ENCODE measurements at places on chromosomes 2 and 18.

GRCh38 chr2:191811807-191812602, 34.9 kb downstream of the CAVIN2 start:
- DNase-seq, result peak; percentile 15

DNA sequence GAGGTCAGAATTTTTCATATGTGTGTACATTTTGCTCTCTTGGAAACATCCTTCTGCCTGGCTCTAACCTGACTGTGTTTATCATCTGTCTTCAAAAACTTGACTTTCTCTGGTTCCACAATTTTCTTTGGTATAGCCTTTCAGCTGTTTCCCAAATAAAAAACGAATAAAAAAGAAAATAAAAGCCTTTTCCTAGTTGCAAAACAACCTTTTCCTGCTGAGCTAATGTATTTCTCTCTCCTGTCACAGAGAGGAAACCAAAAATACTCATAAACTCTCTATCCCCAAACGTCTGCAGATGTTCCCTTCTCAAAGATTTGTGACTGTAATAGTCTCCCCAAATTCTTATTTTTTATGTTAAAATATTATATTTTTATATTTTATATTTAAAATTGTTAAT, 505.3 kb upstream of the SLC39A10 start:
- DNase-seq, result no peak

- DNase-seq, result peak; percentile 49
Measured at GRCh38 chr2:177763531-177764265, 308.9 kb downstream of the PDE11A start.

DNA sequence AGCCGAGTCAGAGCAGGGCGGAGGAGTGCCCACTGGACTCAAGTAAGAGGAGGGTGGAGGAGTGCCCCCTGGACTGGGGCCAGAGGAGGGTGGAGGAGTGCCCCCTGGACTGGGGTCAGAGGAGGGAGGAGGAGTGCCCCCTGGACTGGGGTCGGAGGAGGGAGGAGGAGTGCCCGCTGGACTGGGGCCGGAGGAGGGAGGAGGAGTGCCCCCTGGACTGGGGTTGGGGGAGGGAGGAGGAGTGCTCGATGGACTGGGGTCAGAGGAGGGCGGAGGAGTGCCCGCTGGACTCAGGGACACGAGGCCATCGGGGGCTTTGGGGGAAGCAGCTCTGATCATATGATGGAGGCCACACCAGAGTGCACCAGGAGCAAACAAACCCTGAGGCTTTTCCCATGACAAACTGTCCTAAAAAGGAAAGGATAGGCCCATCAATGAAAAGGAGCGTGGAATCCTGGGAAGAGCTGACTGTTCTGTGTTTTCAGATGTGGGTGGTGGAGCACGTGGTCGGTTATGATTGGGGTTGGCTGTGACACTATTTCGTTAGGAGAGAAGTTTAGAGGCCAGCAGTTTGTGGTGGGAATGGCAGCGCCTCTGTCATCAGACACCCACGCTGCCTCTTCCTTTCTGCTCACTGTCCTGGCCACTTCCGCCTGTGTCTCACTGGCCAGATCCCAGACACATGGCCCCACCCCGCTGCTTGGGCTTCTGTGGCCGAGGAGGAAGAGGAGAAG, 24.5 kb upstream of the HPCAL1 start:
- no peak for DNase-seq

GRCh38 chr2:117179405-117179804, 635.1 kb upstream of the DDX18 start:
- DNase-seq, result no peak

- DNase-seq, result no peak
Measured at GRCh38 chr18:41721103-41721790, 233.8 kb upstream of the PIK3C3 start.

- DNase-seq, result no peak
Measured at GRCh38 chr18:47151439-47151838, 1.1 kb upstream of the HDHD2 start.

DNA sequence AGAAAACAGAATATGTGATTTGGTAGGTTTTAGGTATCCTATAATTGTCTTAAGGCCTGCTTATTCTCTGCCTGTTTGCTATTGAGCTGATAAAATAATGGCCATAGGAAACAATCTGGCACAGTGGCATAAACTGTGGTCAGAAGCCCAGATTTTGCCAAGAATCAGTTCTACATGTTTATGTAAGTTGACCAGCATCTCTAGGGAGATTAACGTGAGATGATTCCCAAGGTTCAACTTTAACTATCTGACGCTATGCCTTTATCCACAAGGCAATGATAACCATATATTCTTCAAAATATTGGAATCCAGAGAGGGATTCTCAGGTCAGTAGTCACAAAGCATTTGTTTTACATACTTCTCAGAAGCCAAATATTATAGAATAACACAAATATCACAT, 25.6 kb downstream of the AP1S3 start:
- DNase-seq, result no peak

DNA sequence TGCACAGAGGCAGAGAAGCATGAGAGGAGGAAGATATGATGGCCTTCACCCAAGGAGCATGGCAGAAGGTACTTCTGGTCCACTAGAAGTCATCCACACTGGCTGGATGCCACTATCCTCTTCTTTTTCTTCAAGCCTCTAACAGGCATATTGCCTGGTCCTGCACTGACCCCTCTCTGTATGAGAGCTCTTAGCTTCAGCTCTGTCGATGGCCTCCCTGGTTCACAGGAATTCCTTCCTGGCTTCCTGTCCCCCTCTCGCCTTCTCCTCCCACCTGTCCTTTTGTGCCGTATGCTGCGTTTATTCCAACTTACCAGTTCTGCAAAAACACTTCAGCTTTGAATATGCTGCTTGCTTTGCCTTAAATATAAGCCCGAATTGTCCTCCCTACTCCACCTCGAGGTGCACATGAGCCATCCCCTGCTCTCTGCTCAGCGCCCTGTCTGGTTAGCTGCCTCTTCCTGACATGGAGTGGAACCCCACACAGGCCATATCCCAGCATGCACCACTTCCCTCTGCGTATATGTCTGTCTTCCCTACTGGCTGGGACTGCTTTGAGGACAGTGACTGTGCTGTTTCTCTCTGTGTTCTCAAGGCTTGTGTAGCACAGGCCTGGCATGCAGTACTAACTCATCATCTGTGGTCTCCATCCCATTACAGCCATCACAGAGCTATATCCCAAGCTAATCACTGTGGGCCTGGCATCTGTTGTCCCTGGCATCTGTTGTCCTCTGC, 474.9 kb downstream of the EIPR1 start:
- no peak for DNase-seq

DNA sequence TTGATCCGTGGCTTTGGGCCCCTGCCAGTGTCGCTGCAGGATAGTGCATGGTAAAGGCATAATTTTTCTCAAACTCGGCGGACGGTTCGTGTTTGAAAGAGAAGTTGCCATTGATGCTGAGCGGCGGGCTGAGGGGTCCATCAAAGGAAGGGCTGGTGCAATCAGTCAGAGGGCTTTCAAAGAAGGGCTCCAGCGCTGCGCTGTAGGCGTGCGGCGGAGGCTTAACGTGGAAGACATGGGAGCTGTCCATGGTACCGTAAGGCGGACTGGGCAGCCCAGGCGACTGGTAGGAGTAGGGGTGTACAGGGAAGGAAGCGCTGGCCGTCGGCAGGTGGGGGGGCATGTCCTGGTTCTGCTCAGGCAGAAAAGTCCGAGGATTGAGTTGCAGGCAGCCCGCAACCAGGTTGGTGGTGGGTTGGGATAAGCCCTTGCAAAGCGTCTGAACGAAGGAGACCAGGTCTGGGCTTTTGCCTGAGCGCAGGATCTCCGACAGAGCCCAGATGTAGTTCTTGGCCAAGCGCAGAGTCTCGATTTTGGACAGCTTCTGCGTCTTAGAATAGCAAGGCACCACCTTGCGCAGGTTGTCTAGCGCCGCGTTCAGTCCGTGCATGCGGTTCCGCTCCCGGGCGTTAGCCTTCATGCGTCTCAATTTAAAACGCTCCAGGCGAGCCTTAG, 2.3 kb downstream of the NEUROD1 start:
- no peak for DNase-seq

GRCh38 chr2:69564604-69565003, 78.9 kb downstream of the AAK1 start:
- no peak for DNase-seq

DNA sequence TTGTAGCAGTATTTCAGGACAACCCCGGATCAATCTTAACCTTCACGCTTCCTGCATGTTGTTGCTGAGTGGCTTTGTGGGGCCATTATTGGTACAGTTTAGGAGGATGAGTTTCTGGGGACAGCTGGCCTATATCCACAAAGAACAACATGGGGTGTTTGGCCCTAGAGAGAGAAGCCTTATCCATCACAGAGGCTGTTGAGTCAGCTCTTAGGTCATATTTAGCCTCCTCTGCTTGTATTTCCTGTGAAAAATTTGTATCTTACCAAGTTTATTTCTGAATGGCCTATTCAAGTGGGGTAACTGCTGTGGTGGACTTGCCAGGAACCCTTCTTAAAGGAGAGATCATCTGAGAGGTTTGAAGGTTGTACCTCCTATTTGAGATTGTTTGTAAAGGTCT, 77.6 kb downstream of the MAP4K4 start:
- DNase-seq, result no peak

- peak; percentile 83 for DNase-seq
Measured at GRCh38 chr2:237695201-237695780, 67.9 kb downstream of the LRRFIP1 start.

DNA sequence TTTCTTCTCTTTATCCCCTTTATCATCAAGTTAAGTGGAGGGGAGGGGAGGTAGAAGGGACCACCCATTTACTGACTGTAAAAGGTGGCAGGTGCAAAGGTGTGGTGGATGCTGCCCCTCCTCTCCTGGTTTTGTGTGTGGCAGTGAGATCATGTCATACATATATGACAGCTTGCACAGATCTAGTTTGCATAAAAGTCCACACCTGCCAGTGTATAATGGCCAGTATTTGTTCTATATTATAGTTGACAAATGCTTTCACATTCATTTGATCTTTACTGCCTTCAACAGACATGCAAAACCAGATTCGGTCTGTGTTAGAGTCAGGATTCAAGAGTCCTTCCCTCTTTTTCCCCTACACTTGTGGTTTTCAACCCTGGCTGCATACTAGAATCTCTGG, 55.1 kb downstream of the TGFA start:
- DNase-seq, result no peak

GRCh38 chr18:59813942-59814341, 85.9 kb upstream of the PMAIP1 start:
- no peak for DNase-seq

DNA sequence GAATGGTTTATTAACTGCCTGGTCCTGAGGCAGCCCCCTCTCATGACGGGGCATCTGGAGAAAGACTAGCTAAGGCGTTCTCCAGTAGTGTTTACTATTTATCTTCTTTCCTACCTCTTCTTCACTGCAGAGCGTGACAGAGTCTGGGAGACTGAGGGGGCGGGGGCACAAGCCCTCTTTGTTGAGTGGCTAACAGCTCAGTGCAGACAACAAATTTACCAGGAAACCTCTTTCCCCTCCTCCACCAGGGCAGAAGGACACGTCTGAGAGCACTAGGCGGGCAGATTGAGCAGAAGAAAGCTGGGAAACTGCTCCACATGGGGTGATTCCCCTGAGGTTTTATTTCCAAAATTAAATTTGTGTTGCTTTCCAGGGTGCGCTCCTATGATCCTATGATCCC, 322.1 kb downstream of the CNTNAP5 start:
- DNase-seq, result no peak

- no peak for DNase-seq
Measured at GRCh38 chr2:40955042-40955441, 503.2 kb upstream of the SLC8A1 start.

GRCh38 chr18:9756271-9756932, 48.3 kb downstream of the RAB31 start:
- no peak for DNase-seq

GRCh38 chr2:26649322-26649721, 8.2 kb upstream of the CIB4 start:
- no peak for DNase-seq

DNA sequence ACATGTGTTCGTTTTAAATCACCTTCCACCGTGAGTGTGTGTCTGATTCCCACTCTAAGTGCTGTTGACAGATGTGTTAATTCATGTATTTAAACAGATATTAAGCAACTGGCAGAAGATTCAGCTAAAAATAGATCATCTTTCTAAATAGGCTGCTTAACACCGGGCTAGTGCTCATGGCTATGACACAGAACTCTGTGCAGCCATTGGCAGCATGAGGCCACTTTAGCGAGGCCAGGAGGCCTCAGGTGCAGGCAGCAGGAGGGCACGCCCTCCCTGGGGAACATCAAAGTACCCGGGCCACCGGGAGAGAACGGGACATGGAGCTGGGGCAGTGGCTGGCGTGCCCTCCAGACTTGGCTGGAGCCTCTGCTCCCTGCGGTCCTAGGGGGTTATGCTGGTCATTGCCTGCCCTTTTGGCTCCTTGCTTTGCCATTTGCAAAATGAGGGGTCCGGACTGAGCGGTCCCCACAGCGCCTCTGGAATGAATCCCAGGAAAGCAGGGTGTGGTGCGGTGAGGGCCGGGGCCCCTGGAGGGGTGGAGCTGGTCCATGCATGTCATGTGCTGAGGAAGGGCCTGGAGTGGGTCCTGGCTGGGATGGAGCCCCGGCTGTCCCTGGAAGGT, 62.8 kb upstream of the HDAC4 start:
- DNase-seq, result no peak

- no peak for DNase-seq
Measured at GRCh38 chr2:172261292-172261691, 158.6 kb upstream of the DLX2 start.

DNA sequence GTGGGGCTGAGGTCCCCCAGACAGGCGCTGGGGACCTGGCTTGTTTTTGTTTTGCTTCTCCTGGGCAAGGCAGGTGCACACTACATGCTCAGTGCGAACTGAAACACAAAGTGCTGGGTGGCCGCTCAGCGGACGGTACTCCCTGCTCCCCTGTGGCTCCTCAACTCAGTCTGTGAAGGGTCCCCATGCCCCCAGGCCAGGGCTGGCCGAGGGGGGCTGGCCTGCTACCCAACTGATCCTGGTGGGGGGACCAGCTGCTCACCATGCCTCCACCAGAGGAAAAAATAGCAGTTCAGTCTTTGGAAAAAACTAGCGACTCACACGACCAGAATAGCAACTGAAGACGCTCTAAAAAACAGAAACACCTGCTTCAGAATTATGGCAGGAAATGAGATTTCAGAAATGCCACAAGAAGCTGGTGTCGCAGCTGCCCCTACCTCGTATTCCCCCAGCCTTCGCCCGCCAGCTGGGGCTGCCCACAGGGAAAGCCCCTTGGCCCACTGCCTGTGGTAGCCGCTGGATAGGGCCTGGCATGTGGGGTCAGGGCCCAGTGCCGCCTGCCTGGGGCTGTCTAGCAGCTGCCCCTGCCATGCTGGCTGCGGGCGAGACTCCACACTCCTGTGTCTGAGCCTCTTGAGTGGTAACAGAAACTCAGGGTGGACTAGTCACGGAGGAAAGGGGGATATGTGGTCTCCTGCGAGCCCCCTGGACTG, 43.7 kb downstream of the MEX3C start:
- DNase-seq, result no peak

DNA sequence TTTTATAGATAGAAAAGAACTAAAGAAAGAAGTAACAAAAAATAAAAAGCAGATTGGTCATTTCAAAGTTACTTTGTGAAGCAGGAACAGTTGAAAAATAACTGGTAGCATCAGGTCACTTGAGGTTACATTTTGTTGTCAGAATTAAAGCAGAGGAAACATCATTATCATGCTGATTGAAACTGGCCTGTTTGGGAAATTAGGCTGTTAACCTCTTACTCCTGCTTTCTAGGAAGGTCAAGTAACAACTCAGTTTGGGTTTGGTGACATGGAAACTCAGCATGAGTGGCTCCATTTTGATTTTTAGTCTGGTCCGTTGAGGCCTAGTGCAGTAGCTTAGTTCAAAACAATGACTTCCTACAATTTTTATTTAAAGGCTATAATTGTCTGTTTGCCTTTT, 1383.5 kb downstream of the DPP10 start:
- DNase-seq, result no peak

- DNase-seq, result no peak
Measured at GRCh38 chr18:12057419-12058039, 36.1 kb upstream of the ANKRD62 start.

- no peak for DNase-seq
Measured at GRCh38 chr2:15968280-15969178, 28.2 kb downstream of the MYCN start.

Data from H54 (cell line).